ENCODE measurements at places on chromosomes 2 and 18. TPM values are rescaled to one million over a fixed set of nuclear protein-coding genes. Genes with fewer than 3 reads are reported as not detected.

The GALNT13 gene
- 0.32 TPM for total RNA-seq

The ADAM23 gene
- total RNA-seq, result 0.07 TPM

DNA sequence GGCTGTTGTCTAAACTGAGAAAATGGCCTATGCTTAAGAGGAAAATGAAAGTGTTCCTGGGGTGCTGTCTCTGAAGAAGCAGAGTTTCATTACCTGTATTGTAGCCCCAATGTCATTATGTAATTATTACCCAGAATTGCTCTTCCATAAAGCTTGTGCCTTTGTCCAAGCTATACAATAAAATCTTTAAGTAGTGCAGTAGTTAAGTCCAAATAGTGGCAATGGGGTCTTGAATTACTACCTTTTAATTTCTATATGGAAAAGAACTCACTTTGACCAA, 13.8 kb upstream of the ALLC start:
- no peak overlapping the region for H3K27ac ChIP-seq
- no peaks in the 10 kb centered on the region for H3K36me3 ChIP-seq
- H3K27me3 ChIP-seq, result no peaks in the 10 kb centered on the region
- no peak overlapping the region for H3K4me3 ChIP-seq
- no peak for DNase-seq

- no peak overlapping the region for H3K27ac ChIP-seq
- no peak overlapping the region for H3K4me3 ChIP-seq
- H3K4me1 ChIP-seq, result peaks cover 10% of the 10 kb centered on the region
- H3K36me3 ChIP-seq, result no peaks in the 10 kb centered on the region
- no peak for DNase-seq
Measured at GRCh38 chr2:2899826-2900225, 477.8 kb downstream of the EIPR1 start.

The ANKRD62 gene
- total RNA-seq, result not detected

DNA sequence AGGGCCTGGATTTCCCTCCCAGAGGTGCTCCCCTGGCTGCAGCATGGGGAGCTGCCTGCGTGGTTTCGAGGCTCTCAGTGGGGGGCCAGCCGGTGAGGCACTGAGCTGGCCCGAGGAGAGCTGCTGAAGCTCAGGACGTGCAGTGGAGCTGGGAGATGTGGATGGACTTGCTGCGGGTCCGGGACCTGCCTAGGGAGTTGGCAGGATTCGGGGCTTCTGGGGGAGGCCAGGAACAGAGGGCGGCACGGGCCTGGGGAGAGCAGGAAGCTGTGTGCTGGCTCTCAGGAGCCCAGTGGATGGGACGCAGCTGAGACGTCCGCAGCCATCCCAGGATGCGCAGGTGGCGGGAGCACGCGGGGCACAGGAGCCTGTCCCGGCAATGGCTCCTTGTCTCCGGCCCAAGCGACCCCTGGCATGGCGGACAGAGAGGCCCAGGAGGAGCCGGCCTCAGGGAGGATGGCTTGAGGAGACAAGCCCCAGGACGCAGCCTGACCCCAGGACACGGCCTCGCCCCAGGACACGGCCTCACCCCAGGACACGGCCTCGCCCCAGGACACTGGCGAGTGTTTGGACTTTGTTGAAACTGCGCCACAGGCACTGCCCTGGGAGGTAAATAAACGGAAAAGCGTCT, 116.1 kb downstream of the NFATC1 start:
- DNase-seq, result no peak
- H3K4me1 ChIP-seq, result peaks cover 43% of the 10 kb centered on the region
- no peak overlapping the region for H3K27ac ChIP-seq
- H3K4me3 ChIP-seq, result no peak overlapping the region
- peaks cover 45% of the 10 kb centered on the region for H3K36me3 ChIP-seq
- H3K27me3 ChIP-seq, result no peaks in the 10 kb centered on the region

The EDAR gene
- 0.09 TPM for total RNA-seq

GRCh38 chr2:28096421-28096820, 205.9 kb downstream of the BABAM2 start:
- H3K27me3 ChIP-seq, result no peaks in the 10 kb centered on the region
- no peaks in the 10 kb centered on the region for H3K36me3 ChIP-seq
- no peak for DNase-seq
- H3K4me1 ChIP-seq, result no peaks in the 10 kb centered on the region
- H3K4me3 ChIP-seq, result no peak overlapping the region

DNA sequence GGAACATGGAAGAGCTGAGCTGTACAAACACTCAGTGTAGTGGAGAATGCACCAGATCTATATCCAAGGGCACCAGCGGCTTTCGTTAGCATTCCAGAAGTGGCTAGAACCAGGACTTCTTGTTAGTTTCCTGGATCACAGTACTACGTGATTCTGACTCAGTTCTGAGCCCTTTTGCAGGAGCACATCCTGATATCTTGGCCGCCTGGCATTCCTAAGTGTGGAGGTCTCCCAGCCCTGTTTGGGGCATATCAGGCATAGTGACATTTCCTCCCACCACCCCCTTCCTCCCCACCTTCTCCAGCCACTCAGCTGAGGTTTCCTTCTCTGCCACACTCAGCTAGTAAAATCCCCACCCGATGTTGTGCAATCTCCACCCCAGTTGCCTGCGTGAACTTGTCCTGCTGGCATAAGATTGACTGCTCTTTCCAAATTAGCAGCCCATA, 63.4 kb downstream of the BMP10 start:
- H3K27me3 ChIP-seq, result no peaks in the 10 kb centered on the region
- H3K4me3 ChIP-seq, result no peak overlapping the region
- H3K4me1 ChIP-seq, result peaks cover 34% of the 10 kb centered on the region
- peaks cover 57% of the 10 kb centered on the region for H3K36me3 ChIP-seq

The SERPINB3 gene
- total RNA-seq, result not detected

The SDC1 gene
- 0.14 TPM for total RNA-seq

The LRATD1 gene
- total RNA-seq, result not detected

The DSG4 gene
- not detected for total RNA-seq

- H3K4me3 ChIP-seq, result no peak overlapping the region
- peaks cover 8% of the 10 kb centered on the region for H3K4me1 ChIP-seq
- no peaks in the 10 kb centered on the region for H3K36me3 ChIP-seq
- H3K27me3 ChIP-seq, result peaks cover 5% of the 10 kb centered on the region
Measured at GRCh38 chr2:173119944-173120343, 44.3 kb downstream of the MAP3K20 start.

GRCh38 chr2:108593547-108594098, 59.4 kb downstream of the LIMS1 start:
- H3K4me3 ChIP-seq, result no peak overlapping the region
- no peaks in the 10 kb centered on the region for H3K27me3 ChIP-seq
- DNase-seq, result no peak
- H3K4me1 ChIP-seq, result peaks cover 59% of the 10 kb centered on the region
- H3K36me3 ChIP-seq, result no peaks in the 10 kb centered on the region

GRCh38 chr18:49597157-49597931, 35.5 kb downstream of the LIPG start:
- peaks cover 4% of the 10 kb centered on the region for H3K4me1 ChIP-seq
- H3K27me3 ChIP-seq, result peaks cover 15% of the 10 kb centered on the region
- no peaks in the 10 kb centered on the region for H3K36me3 ChIP-seq
- DNase-seq, result no peak
- H3K27ac ChIP-seq, result no peak overlapping the region
- no peak overlapping the region for H3K4me3 ChIP-seq

The UGT1A4 gene
- not detected for total RNA-seq

The NCKAP1 gene
- 3.1 TPM for total RNA-seq

GRCh38 chr2:211748339-211748738, 790.3 kb downstream of the ERBB4 start:
- no peaks in the 10 kb centered on the region for H3K27me3 ChIP-seq
- H3K4me1 ChIP-seq, result no peaks in the 10 kb centered on the region
- DNase-seq, result no peak
- no peaks in the 10 kb centered on the region for H3K36me3 ChIP-seq
- H3K4me3 ChIP-seq, result no peak overlapping the region

The LIMS4 gene
- 0.74 TPM for total RNA-seq

GRCh38 chr18:4454537-4455112, 482 bp downstream of the DLGAP1 start:
- no peak overlapping the region for H3K27ac ChIP-seq
- no peak overlapping the region for H3K4me3 ChIP-seq
- DNase-seq, result no peak
- peaks cover 4% of the 10 kb centered on the region for H3K36me3 ChIP-seq
- peaks cover 2% of the 10 kb centered on the region for H3K4me1 ChIP-seq
- peaks cover 22% of the 10 kb centered on the region for H3K27me3 ChIP-seq

DNA sequence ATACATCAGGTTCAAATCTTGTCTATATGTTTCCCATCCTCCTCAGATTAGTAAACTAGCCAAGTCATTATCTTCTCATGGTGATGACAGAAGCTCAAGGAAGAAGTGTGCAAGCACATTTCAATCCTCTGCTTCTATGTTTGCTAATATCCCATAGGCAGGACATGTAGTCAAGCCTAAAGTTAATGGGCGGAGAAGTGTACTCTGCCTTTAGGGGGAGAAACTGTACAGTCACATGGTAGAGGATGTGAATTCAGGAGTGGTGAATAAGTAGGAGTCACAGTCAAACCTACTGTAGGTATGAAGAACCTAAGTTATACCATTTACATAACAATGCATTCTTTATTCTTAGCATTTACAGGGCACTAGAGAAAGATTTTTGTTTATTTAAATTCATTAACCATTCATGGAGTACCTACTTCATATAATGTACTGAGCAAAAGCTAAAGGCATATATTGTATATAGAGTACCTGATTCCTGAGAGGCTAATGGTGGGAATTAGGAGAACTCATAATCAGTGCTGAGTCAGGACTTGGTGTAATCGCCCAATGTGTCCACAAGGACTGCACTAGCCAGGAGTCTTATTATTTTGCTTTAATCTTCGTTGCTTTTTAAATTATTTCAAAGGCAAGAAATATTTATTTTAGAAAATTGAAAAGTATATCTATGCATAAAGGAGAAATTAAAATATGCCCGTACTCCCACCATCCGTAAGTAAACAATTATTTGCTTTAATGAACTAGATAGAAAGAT, 394.3 kb upstream of the ETAA1 start:
- no peak for DNase-seq
- no peaks in the 10 kb centered on the region for H3K36me3 ChIP-seq
- no peak overlapping the region for H3K27ac ChIP-seq
- no peak overlapping the region for H3K4me3 ChIP-seq
- no peaks in the 10 kb centered on the region for H3K27me3 ChIP-seq

Data from activated CD8-positive, alpha-beta T cell treated with anti-CD3 and anti-CD28 coated beads for 36 hours (primary cell).